GDM1 (cell line): ENCODE measurements at places on chromosomes 6 and 20.

- no peak for DNase-seq
These were observed 229.7 kb upstream of the PMEPA1 start for GRCh38 chr20:57939499-57939898.

DNA sequence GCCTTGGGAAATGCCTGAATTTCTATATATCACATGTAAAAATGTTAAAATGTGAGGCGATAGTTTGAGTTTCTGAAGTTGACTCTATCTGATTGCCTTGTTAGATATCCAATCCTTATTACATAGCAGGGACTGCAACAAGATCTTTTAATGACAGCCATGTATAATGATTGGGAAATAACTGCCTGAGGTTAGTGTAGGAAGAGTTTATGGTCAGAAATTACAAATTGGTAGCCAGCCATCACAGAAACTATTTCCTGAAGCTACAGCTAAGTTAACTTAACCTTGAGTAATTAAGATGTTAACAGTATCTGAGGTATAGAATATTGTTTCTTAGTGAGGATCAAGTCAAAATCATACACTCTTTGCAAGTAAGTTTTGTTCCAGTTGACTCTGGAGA lies 41.0 kb downstream of the AKIRIN2 start:
- no peak for DNase-seq

DNA sequence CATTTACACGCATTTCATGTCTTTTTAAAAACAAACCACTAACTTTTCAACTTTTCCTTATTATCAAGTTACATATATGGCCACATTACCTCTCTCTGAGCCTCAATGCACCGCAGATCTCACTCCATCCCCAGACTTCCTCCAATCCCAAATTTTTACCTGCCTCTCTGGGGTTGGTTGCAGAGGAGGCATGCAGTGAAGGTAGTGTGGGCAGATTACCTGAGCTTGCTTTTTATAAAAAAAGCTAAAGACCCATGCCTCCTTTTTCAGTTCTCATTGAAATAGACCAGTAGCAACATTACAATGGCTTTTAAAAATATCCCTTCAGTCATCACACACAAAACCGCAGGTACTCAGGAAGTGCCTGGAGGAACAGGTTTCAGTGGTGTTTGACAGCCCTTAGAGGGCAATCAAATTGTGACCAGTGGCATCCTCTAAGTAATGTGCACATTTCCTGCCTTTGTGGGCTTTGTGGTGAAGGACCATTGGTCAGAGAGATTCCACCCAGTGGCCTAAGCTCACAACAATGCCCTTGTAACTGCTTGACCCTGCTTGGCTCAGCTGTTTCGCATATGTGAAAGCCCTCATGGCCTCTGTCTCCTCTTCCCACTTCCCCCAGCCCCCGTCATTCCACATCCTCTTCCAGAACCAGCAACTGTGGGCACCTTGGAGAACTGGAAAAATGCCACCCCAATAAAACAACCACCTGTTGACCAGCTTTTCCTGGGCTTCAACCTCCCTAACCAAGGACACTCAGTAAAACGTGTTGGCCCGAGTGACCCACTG lies 30.2 kb upstream of the IL17A start:
- DNase-seq, result peak; percentile 63

GRCh38 chr6:110390404-110390803 lies 25.0 kb downstream of the DDO start:
- DNase-seq, result no peak

GRCh38 chr20:23233341-23233740 lies 117.2 kb upstream of the NXT1 start:
- DNase-seq, result no peak

GRCh38 chr6:153842491-153842890 lies 196.5 kb upstream of the OPRM1 start:
- no peak for DNase-seq

DNA sequence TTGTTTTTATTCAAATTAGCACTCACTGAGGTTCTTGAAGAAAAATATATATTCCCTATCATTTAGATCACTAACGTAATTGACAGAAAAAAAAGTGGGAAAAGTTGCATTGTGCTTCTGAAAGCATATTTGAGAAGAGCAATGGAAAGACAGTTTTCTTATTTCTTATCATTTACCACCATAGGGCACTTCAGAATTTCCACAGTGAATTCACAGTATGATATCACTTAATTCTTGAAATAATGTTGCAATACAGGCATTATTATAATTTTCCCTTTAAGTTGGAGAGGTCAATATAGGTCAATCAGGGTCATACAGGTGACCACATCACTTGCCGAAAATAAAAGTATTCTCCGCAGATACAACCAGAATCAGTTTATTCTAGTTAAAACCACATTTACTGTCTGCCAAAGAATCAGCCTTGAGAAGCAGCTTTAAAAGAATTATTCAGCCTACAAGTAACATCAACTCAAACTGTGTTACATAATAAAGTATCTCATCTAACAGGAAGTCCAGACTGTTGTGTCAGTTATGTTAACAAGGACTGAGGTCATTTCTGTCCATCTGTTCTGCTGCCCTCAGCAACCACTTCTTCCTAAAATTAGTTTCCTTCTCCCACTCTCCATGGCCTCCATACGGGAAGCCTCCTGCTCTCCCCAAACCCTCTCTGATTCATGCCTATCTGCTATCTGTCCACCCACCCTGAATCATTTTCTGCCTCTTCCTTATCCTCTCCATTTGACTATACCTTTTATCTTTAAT lies 121.2 kb downstream of the SIM1 start:
- no peak for DNase-seq

GRCh38 chr6:166565084-166565967 lies 21.2 kb downstream of the RAMACL start:
- DNase-seq, result no peak

DNA sequence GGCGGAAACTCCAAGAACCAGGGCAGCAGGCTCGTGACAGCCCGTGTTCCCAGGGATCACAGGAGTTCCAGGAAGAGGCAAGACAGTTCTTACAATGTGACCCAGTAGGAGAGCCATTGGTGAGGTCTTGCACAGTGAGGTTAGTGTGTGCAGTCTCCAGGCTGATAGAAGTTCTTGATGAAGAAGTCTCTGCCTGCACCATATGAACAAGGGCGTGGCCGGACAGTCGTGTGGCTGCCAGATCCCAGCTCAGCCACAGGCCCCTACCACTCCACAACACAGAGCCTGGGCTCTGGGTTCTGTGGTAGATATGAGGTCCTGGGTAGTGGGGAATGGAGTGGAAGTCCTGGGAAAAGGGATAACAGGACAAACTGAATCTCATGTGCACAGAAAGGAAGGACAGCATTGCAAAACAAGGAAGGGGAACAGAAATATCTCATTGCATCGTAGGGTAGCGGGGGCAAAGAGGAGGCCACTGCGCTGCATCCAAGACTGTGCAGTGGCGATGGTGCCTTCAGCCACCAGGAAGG lies 65.2 kb downstream of the STX11 start:
- DNase-seq, result no peak

DNA sequence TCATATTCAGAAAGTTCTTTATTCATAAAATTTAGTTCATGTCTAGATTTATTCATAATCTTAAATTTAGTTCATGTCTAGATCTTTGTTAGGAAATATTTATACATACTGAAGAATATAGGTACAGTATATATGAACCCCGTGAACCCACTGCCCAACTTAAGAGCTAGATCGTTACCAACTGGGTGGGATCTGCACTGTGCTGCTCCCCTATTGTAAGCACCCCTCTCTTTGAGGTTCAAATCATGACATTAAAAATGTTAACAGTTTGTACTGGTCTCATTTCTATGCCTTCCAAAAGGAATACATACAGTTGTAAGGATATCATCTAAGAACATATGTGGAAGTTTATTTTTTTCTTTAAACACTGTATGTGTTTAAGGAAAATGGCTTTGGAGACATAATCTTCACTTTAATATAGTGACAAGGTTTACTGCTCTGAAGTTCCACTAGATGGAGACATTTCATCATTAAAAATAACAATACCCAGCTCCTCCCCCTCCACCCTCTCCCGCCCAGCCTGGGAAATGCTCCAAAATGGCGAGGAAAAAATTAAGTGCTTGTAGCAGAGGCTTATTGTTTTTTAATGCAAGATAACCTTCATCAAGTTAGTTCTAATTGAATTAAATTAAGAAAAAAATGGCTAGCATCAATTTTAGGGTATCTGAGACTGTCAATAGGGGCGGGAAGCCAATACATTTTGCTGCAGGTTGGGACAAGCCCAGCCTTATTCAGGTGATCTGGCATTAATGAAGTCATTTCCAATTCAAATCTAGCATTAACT lies 104.1 kb upstream of the TRAF3IP2 start:
- DNase-seq, result peak; percentile 33

GRCh38 chr6:64411226-64411625 lies 775.6 kb downstream of the PHF3 start:
- DNase-seq, result no peak

DNA sequence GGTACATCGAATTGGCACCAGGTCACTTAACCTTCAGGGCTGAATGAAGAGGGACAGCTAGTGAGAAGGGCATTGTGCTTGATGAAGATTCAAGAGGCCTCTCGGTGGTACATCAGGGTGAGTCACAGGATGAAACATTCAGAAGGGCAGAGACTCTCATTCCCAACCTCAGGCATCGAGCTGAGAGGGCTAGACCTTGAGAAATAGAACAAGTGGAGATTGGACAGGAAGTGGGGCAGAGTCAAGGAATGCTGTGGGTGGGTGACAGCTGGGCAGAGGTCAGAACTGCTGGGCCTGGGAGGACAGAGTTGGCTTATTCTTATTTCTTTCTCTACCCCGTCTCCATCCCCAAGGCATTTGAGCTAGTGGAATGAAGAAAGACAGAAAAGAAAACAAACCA lies 126.0 kb downstream of the SCML4 start:
- DNase-seq, result no peak

DNA sequence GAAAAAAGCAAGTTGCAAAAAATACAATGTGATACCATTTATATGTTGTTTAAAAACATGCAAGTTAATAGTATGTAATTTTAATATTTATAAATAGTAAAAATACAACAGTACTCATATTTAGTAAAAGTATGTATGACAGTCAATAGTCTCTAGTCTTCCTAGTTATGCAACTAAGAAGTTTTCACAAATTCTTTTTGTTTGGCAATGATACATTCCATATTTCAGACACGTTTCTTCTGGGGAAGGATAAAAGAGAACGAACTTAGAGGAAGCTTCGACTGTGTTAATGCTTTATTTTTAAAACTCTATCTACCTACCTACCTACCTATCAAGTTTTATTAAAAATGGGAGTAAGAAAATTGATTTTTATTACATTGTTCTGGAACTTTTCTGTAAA lies 77.7 kb downstream of the UBE3D start:
- no peak for DNase-seq

- DNase-seq, result peak; percentile 56
These were observed at the start of gene RBM38 for GRCh38 chr20:57390604-57391438. RBM38 (plus strand) TSS chr20:57391396; CDS start chr20:57391582, 186 bp downstream.

DNA sequence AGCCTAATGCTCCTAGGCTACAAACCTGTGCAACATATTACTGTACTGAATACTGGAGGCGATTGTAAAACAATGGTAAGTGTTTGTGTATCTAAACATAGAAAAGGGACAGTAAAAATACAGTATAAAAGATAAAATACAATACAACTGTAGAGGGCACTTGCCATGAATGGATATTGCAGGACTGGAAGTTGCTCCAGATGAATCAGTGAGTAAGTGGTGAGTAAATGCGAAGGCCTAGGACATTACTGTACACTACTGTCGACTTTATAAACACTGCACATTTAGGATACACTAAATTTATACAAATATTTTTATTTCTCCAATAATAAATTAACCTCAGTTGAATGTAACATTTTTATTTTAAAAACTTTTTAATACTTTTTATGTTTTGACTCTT lies 485.0 kb downstream of the MMUT start:
- no peak for DNase-seq

DNA sequence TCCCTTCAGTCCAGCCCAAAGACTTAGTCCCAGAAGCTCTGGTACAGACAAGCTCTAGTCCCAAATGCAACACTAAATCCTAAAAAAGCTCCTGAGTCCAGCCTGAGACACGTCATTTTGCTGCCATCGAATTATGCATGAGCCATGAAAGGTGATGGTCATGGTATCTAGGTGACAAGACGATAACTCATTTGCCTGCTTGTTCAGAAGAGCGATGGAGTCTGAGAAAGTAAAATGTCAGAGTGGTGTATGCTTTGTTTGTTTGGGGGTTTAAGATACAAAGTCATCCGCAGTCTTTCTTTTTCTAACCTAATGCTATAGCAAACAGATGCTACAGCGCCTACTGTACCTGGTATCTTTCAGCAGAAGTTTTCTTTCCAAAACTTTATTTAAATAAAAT lies 54.7 kb downstream of the SLC23A2 start:
- DNase-seq, result no peak

DNA sequence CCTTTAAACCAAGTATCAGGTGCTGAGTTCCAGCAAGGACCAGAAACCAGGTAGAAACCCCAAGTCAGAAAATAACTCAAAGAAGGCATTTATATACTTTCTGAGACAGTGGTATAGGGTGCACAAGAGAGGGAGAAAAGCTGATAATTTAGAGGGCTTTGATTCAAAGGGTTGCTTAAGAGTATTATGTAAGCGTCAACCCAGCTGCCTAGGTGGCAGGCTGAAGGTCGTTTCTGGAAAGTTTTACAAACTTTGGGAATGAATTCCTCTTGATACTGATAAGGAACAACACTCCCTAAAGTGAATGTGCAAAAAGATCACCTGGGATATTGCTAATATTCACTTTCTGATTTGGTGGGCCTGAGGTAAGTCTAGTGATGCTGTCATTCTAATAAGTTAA lies 800.7 kb downstream of the MAFB start:
- DNase-seq, result no peak

DNA sequence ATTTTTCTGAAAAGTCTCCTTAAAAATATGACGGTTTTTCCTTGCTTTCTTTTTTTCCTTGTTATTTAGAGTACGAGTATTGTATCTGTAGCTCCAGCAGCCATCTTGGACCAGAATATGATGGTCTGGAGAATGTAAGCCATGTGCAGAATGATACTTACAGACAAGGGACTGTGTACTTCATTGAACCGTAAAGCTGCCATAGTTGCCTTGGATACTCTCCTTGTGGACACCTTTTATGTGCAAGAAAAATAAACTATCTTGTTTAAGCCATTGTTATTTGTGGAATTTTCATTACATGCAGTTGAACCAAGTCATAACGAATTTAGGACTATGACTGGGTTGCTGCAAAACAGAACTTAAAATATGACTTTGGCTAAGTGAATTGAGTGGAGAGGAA lies 485.8 kb upstream of the CITED2 start:
- no peak for DNase-seq

DNA sequence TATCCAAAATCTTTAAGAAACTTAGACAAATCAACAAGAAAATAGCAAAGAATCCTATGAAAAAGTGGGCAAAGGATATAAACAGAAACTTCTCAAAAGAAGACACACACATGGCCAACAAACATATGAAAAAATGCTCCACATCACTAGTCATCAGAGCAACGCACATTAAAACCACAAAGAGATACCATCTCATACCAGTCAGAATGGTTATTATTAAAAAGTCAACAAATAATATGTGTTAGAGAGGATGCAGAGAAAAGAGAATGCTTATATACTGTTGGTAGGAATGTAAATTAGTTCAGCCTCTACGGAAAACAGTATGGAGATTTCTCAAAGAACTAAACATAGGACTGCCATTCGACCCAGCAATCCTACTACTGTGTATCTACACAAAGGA lies 212.0 kb upstream of the DTNBP1 start:
- no peak for DNase-seq

GRCh38 chr6:168541307-168541706 lies 100.3 kb downstream of the SMOC2 start:
- DNase-seq, result no peak

GRCh38 chr6:111057074-111057752 lies 30.1 kb upstream of the SLC16A10 start:
- peak; percentile 23 for DNase-seq
